ENCODE measurements at places on chromosomes 2 and 18.

- no peak for DNase-seq
Measured at GRCh38 chr2:29276151-29276550, 160.9 kb downstream of the CLIP4 start.

GRCh38 chr2:62999905-63000304, 50.7 kb upstream of the OTX1 start:
- DNase-seq = peak; percentile 86

- no peak for DNase-seq
Measured at GRCh38 chr18:28757466-28758008, 580.6 kb upstream of the CDH2 start.

DNA sequence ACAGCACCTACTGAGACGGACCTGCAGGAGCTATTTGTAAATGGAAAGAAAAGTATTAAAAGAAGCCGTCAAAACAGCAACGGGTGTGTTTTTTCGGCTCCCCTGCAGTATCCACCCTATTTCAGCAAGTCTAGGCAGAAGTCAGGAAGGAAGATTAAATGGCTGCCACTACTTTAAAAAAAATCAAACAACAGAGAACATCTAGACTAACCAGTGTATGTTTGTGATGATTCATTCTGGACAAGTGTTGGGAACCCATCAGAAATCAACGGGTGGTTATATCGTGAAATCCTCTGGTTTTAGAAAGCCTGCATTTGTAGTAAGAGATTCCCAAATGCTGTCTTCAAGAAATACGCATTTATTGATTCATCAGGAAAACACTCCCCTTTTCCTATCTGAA, 9.0 kb downstream of the PMAIP1 start:
- DNase-seq = no peak

GRCh38 chr2:43233218-43234212, 7.1 kb upstream of the ZFP36L2 start:
- no peak for DNase-seq

DNA sequence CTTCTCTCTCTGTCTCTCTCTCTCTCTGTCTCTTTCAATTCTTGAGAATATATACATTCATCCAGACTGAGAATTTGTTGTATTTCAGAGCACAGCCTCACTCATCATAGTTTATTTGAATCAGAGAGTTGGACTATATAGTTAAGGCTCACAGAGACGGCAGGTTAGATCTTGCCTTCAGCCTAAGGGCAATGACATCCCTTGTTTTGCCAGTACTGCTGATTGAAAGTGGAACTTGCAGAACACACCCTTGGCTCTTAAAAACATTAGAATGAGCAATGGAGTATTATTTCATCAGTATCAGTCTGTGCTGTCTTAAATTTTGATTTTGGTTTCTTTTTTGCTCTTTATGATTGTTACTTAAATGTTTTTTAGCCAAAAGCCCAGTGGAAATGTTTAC, 62.0 kb upstream of the DSG1 start:
- DNase-seq = no peak

GRCh38 chr2:150526827-150527226, 39.4 kb upstream of the RND3 start:
- peak; percentile 16 for DNase-seq

DNA sequence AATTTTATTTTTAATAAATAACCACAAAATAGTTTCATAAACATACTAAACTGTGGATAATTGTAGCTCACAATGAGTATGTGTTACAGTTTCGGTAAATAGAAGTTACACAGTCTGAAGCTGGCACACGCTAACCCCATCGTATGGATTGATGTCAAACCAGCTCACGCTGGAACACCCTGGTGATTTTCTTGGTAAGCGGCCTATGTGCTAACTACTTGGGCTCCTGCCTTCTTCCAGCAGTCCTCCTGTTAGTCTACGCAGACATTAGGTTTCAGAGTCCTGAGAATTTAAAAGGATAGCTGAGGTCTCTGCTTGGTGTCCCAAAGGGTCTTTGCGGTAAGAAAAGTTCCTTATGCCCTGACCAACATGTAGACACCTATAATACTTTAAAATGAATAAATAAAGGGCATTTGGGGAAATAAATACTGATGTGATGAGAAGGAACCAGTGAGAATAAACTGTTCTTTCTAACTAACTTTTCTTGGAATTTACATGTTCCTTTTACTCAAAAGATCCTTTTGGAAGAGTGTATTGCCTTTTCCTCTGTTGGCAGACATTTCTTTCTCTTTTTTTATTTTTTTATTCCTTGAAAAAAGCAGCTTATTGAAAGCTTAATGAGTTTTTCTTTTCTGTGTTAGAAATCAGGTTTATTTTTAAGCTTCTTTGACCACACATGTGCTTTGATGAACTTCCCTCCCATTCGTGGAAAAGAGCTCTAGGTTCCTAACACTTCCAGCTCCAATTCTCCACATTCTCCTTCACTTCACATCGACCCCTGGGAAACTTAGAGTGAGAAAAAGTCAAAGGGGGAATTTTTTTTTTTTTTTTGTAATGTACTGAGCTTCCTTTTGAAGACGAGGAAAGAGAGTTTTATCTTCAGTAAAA, 322.2 kb downstream of the IRS1 start:
- DNase-seq = peak; percentile 87

DNA sequence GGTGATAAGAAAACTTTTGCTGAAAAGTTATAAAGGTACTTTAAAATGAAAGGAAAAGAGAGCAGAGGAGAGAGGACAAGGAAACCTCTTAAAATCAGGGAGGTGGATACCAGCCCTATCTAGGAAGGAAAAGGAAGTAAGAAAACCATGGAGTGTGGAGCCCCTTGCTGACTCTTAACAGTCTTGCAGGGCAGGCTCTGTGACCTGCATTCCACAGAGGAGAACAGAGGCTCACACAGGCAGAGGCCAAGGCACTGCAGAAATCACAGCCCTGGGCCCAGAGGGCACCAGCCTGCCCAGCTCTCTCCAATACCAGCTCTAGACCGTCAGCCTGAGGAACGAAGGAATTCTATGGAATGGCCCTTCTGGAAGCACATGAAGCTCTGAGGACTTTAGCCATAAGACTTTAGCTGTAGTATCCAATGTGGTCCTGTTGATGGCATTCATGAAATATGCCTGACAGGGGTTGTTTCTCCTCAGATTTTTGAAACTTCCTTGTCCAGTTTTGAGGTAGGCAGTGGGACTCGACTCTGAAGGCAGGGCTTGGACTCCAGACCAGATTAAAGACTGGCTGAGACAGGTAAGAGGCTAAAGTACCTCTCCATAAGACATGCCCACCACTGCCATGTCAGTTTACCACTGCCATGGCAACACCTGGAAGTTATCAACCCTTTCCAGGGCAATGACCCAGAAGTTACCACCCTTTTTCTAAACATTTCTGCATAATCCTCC, 216.3 kb downstream of the ANAPC1 start:
- peak; percentile 22 for DNase-seq

- peak; percentile 10 for DNase-seq
Measured at GRCh38 chr18:60895181-60895580, 438.0 kb upstream of the CDH20 start.

- no peak for DNase-seq
Measured at GRCh38 chr18:51767293-51767692, 569.8 kb upstream of the MEX3C start.

DNA sequence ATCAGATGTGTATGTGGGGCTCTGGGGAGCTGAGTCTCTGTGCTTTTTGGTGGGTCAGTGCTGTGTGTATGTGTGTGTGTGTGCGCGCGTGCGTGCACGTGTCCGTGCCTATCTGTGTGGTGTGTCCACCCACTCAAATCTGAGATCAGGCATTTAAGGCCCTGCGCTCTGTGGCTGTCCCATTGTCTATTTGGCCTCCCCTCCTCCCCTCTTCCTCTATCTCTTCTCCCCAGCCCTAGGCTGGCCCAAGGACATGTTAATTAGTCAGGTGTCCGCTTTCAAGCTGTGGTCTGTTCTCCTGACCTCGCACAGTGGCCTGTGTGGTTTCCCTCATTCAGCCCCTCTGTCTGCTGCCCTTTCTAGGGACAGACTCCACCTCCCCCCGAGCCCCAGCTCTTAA, 136.4 kb downstream of the DYSF start:
- DNase-seq = no peak

DNA sequence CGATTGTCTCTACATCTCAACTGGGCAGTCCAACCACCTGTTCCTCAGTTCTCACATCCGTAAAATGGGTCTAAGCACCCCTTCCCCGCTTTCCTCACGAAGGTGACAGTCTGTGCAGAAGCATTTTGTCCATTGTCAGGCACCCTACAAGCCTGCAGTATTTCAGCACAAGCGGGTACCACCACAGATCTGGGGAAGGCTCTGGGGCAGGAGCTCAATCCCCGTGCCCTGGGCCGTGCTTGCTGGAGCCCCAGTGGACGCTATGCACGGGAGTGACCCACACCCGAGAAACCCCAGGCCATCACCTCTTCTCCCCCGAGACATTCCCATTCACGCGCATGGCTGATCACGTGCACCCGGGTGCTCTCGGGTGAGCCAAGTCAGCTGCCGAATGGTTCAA, 137.7 kb upstream of the PXDN start:
- DNase-seq = no peak

- no peak for DNase-seq
Measured at GRCh38 chr2:222714361-222715241, 43.1 kb downstream of the MOGAT1 start.

- DNase-seq = no peak
Measured at GRCh38 chr2:28600181-28600580, 104.3 kb downstream of the PLB1 start.

DNA sequence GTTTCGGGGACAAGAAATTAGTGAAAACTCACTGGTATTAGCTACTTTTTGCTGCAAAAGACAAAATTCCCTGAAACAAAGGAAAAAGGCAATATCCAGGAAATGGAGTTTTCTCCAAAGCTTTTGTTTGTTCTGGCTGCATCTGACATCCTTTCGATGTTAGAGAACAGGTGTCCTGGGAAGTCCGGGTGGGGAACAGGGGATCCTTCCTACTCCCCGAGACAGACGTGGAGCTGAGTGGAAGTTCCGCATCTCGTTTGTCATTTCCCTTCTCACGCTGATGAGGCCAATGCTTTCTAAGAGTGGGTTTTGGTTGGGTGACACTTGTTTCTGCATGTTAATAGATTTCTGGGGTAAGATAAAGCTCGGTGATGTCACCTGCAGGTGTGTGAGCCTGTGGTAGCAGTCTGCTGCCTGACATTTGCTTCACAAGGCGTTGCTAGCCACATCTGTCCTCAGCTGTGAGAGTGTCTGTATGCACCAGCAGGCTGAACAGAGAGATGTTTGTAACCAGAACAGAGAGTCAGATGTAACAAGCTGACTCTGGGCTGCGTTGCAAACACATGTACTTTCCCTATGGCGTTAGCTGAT, 125.9 kb downstream of the ACOXL start:
- no peak for DNase-seq

DNA sequence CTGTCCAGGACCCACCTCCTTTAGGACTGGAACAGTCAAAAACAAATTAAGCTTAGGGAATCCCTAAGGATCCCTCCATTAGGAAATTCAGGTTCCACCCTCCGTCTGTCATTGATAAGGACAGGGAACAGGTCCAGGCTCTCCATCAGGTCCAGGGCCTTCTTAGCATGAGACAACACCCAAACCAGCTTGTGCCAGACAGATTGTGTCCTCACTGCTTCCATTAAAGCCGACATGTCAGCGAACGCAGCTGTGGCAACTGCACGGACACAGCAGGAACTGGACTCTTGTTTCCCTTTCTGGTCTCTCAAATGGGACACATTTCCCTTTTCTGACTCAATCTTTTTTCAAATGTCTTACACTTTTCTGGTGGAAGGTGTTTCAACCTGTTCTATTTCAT, 81.4 kb downstream of the BCL11A start:
- DNase-seq = no peak

GRCh38 chr2:45285311-45285710, 276.1 kb upstream of the SIX2 start:
- no peak for DNase-seq

DNA sequence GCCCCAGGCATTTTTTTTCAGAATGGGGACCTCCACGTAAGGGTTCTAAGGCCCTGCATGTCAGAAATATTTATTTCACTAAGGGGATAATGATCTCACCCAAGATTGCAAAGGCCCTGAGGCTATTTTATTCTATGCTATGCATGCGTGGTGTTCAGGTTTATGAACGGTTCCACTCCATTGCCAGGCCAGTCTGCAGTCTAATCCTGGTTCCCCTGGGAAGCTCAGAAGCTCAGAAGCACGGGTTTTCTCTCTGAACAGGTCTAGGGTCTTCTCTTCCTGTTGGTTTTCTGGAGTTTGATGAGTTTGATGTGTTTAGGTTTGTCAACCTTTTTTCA, 256.4 kb upstream of the PXDN start:
- DNase-seq = no peak

DNA sequence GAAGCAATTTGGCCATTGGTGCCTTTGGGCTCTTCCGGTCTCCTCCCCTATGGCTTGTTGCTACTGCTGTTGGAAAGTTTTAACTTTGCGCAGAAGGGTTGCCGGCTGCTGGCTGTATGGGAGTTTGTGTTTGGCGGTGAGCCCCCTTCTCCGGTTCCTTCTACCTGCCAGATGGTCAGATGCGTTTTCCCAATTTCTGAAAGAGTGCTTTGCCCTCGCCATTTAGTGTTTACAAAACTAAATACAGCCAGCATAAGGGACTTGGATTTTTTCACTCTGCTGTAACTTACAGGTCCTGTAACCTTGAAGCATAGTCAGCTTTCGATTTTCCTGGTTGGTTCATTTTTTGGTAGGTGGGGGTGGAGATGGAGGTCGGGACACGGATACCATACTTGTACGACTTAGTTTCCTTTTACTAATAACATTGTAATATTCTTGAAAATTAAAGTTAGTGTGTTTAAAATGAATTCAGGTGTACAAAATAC, 604 bp downstream of the COQ10B start:
- no peak for DNase-seq

DNA sequence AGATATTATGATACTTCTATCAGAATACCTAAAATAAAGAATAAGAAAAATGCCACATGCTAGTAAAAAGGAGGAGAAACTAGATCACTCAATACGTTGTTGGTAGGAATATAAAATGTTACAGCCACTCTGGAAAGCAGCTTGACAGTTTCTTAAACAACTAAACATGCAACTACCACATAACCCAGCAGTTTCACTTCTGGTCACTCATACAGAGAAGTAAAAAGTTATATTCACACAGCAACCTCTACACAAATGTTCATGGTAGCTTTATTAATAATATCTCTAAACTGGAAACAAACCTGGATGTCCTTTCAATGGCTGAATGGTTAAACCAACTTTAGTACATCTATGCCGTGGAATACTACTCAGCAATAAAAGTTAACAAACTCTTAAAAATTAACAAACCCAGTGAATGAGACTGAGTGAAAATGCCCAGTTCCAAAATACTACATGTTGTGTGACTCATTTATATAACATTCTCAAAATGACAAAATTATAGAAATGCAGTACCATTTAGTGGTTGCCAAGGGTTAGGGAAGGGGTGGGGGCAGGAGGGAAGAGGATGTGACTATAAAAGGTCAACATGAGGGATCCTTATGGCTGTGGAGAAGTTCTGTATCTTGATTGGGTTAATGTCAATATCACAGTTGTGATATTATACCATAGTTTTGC, 124.1 kb downstream of the MMADHC start:
- DNase-seq = no peak

DNA sequence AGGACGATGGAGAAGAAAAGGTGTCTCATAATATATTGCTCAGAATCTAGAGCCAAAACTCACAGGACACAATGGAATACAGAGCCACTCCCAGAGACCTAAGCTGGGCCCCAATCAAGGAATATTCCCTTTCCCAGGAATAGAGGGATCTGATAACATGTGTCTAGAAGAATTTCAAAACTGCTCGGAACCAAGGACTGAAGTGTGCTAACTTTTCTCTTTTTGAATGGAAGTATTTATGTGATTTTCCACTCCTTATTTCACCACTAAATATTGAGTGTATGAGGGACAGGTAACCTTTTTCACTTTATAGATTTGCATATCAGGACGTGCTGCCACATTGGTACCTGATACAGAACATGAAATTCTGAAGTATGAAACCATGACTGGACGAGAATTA, 9.2 kb upstream of the C2orf69 start:
- DNase-seq = no peak

GRCh38 chr18:23583071-23583865, 3.0 kb downstream of the NPC1 start:
- no peak for DNase-seq
